ENCODE measurements at places on chromosomes 5 and 9.

GRCh38 chr5:57432876-57433275, 49.7 kb downstream of the ACTBL2 start:
- no peak for DNase-seq

DNA sequence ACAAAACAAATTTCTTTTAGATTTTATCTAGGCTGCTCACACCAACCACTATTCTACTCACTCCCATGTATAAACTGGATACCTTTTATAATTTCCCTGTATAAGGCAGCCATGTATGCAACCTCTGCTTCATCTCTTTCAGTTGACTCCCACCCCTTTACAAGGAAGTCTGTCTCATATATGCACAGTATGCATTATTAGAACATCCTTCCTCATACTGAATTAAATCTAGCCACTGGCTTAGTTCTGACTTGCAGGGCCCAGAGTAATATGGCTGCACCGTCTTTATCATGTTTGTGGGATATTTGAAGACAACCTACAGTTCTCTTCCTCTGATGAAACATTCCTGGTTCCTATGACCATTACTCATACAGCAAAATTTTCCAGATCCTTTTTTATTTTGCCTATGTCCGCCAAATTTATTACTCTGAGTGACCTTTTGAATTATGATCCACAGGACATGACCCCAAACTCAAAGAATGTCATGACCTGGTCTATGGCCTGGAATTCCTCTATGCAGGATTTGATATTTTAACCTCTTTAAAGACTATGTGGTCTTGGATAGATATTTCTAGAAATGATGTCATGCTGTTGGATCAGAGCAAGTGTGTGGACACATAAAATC, 76.6 kb upstream of the ITGA1 start:
- DNase-seq, result no peak

- no peak for DNase-seq
Measured at GRCh38 chr5:174459832-174460448, 264.4 kb upstream of the MSX2 start.

DNA sequence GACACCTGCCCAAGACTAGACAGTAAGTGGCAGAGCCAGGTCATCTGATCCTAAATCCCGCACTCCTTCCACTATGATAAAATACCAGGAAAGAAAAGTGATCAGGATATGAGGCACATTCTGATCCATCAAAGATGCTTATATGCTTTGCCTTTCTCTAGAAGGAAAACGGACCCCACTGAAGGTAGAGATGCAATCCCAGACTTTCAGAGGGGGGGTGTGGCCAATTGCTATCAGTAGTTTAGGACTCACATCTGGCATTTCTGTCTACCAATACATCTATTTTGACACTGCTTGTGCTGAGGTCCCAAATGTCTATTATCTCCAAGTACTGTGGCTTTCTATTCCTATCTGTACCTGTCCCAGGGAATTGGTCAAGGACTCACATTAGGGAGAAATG, 1.7 kb downstream of the TRIM52 start:
- no peak for DNase-seq

Data from stimulated activated naive CD8-positive, alpha-beta T cell treated with anti-CD3 and anti-CD28 coated beads, Interleukin-15, Interleukin-2, amounts not matched to agents 100 U/mL and 50 U/mL, for 24 hours (primary cell).